ENCODE measurements at places on chromosomes 4 and X.

- DNase-seq, result no peak
Observed at GRCh38 chrX:35858361-35858760, 60.2 kb downstream of the MAGEB16 start.

- no peak for DNase-seq
Observed at GRCh38 chrX:31747411-31747810, 675.6 kb upstream of the FTHL17 start.

DNA sequence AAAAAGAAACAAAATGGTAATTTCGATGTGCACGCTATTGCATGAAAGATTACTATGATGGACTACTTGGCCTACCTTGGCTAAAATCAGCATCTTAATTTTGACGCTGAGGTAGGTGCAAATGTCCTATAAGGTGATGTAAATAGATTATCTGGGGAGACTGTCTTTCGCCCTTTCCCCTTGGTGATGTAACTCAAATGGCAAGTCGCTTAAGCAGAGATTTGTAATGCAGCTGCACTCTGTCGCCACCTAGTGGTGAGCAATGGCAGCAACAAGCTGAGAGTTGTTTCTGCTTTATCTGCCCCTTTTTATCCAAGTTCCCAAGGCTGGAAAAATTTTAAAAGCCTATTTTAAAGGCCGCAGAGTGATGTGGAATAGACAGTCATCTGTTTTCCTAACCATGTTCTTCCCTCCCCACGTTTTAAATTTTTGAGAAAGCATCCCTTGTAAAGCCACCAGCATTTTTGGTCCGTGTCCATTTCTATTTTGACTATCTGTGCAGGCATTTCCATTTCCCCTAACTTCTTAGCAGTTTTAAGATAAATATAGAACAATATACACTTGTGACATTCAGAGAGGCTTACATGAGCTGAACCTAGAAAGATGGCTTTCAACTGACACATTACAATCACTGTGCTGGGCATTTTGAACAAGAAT is 62.4 kb upstream of the PDLIM3 start:
- no peak for DNase-seq

DNA sequence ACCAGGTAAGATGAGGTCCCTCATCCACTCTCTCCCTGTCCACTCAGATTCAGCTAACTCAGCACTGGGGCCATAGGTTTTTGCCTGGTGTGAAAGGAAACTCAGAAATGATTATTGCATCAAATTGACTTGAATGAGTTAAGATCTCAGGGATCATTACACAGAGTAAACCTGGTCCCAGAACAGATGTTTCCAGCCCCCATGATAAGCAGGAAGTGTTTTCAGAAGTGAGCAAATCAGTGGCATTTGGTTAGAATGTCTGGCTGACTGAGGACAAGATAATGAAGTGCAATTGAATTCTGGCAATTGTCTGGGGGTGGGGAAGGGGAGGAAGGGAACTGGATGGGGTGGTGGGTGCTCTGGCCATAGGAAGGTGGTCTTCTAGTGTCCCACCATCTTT is 108.0 kb downstream of the CHIC2 start:
- no peak for DNase-seq

- no peak for DNase-seq
Observed at GRCh38 chr4:155972098-155972497, 18.4 kb upstream of the CTSO start.

All from SIG-M5 (cell line).